ENCODE measurements at places on chromosomes 1 and 21.

GRCh38 chr1:162697140-162697895 lies 65.1 kb downstream of the DDR2 start:
- no peak for DNase-seq

GRCh38 chr1:203153051-203153988 lies 22.3 kb downstream of the MYBPH start:
- peak; percentile 79 for DNase-seq

DNA sequence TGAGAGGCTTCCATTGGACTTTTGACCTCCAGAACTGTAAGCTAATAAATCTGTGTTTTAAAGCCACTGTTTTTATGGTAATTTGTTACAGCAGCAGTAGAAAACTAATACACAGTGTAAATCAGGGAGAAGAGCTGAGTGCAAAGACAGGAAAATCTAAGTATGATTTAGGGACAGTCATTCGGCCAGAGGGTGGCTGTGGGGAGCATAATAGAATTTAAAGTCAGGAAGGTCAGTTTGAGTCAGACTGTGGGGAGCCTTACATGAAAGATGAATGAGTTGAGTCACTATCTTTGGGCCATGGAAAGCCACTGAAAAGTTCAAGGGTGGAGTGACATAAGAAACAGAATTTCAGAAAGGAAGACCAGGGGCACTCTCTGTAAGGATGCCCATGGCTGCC lies 52.4 kb upstream of the SSX2IP start:
- no peak for DNase-seq

DNA sequence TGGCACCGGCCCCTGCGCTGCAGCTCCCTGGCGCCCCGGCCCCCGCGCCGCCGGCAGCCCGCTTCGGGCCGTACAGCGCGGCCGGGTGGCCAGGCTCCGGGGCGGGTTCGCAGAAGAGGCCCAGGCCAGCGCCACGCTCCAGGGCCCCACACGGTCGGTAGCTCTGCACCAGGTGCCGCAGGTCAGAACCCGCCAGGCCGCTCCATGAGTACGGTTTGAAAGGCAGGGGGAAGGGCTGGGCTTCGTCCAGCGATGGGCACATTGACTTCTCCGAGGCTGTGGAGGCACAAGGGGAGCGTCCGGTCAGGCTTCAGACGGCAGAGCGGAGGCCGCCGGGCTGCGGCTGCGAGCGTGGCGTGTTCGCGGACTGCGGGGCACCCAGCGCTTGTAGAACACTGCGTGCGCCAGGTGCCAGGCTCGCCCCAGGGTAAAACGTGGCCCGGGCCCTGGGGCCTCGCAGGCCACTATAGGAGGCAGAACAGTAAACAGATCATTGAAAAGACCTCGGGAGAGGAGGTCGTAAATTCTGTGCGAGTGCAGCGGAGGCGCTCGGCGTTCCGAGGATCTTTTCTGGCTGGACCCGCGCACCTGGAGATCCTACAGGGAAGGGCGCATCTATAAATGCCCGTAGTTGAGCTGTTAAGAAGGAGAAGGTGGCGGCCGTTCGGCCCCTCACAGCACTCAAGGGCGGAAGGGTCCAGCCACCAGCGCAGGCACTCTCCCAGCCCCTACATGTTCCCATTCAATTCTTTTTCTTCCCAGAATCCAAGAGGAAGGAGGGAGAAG lies 5.7 kb downstream of the GFI1 start:
- no peak for DNase-seq

- DNase-seq, result peak; percentile 63
Measured at GRCh38 chr1:151443846-151444782, 15.2 kb downstream of the POGZ start.

DNA sequence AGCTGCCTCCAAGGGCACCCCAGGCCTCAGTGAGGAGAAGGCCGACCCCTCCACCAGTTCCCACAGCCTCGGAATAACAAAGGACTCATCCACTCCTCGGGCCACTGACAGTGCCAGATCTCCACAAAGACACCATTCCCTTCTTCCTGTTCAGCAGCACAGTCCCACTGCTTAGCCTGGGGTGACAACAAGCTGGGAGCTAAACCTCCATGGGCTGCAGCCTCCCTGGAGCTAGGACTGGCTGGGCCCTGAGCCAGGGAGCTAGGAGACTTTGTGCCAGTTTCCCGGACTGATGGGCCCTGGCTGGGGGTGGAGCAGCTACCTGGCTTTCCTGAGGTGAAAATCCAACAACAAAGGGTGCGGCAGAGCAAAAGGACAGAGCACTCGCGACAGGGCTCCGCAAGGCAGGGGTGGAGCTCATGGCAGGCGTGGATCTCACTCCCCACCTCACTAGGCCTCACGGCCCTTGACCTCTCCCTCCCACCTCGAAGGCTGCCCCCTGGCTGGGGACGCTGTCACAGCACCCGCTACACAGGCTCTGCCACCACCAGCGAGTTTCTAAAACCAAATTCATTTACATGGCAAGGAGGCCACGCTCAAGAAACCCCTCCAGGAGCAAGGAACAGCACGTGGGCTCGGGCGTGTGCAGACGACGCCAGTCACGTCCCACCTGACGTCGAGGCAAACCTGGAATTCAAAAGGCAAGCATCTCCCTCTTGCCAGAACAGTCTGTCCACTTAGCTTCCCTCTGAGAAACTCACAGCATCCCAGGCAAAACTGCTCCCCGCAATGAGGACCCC lies 13.8 kb downstream of the SLC35E2B start:
- no peak for DNase-seq

DNA sequence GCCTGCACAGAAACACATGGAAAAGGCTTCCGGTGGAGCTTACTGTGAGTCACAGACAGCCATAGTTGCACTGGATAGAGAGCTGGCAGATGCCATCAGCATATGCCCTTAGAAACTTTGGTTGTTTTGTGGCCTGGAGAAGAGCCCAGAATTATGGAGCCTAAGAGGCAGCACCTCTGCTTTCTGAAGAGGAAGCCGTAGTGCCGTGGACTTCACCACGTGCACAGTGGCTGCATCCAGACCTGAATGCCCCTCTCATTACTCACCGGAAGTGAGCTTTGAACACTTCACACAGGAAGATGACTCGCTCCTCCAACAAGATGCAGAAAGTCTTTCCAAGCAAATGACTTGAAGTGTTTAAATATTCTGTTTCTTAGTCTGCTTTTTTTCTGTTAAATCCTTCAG lies 28.4 kb downstream of the JUN start:
- peak; percentile 72 for DNase-seq

- no peak for DNase-seq
Measured at GRCh38 chr1:54543729-54544496, 4.1 kb upstream of the ACOT11 start.

DNA sequence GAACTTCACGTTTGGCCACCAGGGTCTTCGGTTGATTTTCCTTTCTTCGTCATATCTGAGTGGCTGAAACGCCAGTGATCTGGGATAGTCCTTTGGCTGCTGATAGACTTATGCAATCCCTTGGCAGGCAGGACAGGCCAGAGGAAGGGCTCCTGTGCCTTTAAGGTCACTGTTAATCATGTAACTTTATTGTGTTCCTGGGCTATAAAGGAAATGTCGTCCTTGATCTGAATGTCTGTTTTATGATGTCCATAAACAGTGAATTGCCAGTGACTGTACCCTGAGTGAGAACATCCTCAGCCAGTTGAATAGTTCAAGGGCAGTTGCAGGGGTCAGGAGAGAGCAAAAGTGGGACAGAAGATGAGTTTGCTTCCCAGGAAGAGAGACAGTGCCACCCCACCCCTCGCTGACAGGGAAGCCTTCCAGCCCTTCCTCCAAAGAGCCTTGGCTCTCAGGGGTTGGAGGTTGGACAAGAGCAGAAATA lies 68.0 kb downstream of the PDE9A start:
- no peak for DNase-seq

GRCh38 chr1:111097356-111098099 lies 42.4 kb downstream of the DRAM2 start:
- peak; percentile 6 for DNase-seq

GRCh38 chr1:84506729-84507453 lies 510 bp upstream of the GNG5 start:
- DNase-seq, result no peak

- no peak for DNase-seq
Measured at GRCh38 chr1:52769346-52770033, 43.2 kb downstream of the ZYG11B start.

GRCh38 chr1:110308247-110308646 lies 30.9 kb upstream of the RBM15 start:
- no peak for DNase-seq

DNA sequence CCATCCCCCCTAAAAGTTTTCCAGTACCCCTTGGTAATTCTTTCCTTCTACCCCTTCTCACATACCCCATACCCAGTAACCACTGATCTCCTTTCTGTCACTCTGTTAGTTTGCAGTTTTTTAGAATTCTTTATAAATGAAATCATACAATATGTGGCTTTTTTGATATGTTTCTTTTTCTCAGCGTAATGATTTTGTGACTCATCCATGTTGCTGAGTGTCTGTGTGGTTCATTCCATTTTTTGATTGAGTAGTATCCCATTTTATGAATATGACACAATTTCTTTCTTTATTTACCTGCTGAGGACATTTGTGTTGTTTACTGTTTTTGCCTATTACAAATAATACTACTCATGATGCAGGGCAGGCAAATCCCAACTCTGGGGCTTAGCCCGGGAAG lies 1605.3 kb downstream of the BRINP3 start:
- DNase-seq, result no peak

- no peak for DNase-seq
Measured at GRCh38 chr1:240109920-240110636, 18.4 kb downstream of the FMN2 start.

DNA sequence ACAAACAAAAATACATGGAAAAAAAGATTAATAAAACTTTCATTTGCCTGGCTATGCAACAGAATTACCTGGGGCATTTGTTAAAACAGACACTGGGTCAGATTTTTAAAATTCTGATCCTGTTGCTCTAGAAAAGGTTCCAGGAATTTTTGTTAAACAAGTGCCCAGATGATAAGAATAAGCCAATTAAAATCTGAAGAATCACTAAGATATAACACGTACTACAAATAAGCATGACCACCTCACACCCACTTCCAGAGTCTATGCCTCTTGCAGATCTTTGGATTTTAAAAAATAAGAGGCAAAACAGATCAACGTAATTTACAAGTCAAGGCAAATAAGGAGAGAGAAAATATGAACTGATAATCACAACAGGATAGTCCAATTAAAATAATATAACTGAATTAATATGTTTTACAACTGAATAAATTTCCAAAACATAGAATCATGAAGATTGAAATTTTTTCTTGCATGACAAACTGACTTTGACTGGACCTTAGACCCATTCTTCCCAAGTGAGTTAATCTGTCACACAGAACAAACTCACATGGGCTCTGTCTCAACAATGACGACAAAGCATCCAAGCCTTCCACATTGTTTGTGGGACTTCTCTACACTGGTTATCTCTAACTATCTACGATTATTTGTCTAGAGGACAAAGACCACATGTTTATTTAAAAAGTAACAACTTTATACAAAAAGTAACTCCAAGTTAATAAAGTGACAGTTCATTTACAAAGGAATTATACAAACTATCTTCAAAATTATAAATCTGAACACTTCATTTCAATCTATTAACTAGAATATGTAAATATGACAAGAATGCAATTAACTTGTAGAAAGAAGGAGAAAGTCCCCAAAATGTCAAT lies 56.9 kb downstream of the COP1 start:
- no peak for DNase-seq

GRCh38 chr1:16352842-16353535 lies 709 bp upstream of the FBXO42 start:
- DNase-seq, result no peak

DNA sequence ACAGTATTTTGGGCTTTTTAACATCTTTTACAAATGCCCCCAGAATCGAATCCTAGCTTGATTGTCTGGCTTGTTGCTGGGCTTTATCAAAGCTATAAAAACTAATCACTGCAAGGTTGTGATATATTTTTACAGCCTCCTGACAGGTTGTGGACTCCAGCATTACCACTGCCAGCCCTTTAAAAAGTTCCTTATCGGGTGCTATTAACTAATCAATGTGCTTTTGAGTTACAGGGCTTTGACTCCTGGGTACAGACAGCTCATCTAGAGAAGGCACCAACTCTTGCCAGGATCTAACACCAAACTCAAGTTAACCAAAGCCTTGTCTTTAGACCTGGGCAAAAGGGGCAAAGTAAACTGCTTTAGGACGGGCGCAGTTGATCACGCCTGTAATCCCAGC lies 16.6 kb downstream of the GON4L start:
- DNase-seq, result no peak

GRCh38 chr1:29259802-29260441 lies 23.6 kb downstream of the PTPRU start:
- no peak for DNase-seq

DNA sequence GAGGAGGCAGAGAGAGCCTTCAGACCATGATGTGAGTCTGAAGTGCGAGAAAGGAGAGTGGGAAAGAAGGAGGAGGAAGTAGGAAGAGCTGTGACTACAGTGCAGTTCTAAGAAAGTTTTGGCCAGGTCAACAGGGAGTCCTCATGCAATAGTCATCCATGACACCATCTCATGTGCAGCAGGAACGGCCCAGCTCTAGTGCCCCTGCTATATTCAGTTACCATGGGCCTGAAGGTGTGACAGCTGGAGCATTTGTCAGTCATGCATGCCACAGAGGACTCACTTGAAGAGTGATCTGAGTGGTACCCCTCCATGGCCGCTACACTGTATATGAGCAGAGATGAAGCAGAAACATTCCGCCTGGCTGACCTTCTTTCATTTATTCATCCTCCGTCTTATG lies 77.9 kb downstream of the OMA1 start:
- DNase-seq, result no peak

All from Caki2 (cell line).